Bronchial epithelial cell (primary cell): ENCODE measurements at places on chromosomes 11 and 22.

DNA sequence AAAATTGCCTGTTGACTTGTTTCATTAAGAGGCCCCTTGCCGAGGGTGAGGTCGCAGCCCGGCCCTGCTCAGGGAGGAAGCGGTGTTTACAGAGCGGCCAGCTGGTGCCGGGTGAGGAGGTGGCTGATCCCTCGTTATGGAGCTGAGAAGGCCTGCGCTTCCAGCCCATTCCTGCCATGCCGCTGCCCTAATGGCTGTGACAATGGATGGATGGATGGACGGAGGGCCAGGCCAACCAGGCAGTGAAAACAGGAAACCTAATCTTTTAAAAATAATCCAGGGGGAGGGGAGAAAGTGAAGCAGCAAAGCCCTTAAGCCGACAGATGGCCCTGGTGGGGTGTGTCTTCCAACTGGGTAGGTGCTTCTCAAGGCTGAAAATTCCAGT lies 38.5 kb downstream of the BCR start:
- DNase-seq: no peak

DNA sequence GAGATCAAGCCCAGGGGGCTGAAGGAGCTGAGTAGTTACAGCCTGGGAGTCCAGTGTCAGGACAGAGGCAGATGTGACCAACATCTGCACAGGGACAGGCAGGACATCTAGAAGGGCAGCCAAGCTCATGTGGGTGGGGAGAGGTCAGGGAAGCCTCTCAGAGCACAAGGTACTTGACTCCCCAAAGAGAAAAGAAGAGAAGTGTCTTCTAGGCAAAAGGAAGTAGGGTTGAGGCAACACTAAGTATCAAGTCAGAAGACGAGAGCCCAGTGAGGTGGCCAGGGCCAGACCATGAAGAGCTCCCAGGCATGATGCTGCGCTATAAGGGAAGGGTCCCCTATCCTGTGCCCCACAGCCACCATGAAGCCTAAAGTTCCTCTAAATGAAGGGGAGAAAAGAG lies 21.5 kb downstream of the RPL27A start:
- DNase-seq: no peak

DNA sequence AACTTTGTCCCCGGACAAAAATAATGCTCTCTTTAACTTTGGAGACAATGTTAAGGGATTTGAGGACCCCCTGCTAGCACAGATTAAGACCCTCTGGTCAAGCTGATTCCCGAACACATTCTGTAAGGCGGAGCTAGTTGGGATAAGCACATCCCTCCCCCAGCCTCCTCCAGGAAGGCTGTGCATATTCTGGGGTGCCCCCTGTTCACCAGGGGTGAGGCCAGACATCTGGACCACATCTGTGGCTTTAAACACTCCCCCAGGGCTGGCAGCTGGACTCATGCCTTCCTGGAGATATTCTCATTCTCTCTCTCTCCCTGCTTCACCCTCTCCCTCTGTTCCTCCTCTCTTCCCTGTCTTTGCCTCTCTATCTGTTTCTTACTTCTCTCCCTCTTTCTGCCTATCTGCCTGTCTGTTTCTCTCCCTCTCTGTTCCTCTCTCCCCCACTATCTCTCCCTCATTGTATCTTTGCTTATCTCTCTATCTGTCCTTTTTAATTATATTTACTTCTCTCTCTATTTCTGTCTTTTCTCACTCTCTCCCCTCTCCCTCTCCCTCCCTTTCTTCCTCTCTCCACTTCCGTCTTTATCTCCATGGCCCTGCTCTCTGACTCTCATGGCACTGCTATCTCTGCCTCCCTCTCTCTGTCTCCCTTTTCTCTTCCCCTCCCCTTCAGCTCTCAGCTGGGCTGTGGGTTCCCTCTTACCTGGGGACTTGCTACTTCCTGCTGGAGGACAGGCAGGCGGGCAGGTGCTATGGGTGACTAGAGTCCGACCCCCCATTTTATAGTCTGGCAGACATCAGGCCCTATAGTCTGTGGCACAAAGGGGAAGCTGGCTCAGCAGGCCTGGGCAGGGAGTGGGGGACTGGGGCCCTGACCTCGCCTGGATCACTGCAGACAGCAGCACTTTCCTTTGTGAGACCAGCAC lies at the start of gene CRYBB1:
TSS of gene CRYBB1 (minus strand) at position 757 of the 929 bp plus-strand sequence. CDS start 1,708 bp downstream, outside the sequence.
- DNase-seq: no peak

GRCh38 chr11:100680070-100680469 lies 7.0 kb upstream of the ARHGAP42 start:
- no peak for DNase-seq

GRCh38 chr11:120272303-120272702 lies 32.4 kb downstream of the POU2F3 start:
- peak; percentile 95 for DNase-seq

GRCh38 chr11:114132417-114132816 lies 72.9 kb downstream of the ZBTB16 start:
- DNase-seq: no peak

DNA sequence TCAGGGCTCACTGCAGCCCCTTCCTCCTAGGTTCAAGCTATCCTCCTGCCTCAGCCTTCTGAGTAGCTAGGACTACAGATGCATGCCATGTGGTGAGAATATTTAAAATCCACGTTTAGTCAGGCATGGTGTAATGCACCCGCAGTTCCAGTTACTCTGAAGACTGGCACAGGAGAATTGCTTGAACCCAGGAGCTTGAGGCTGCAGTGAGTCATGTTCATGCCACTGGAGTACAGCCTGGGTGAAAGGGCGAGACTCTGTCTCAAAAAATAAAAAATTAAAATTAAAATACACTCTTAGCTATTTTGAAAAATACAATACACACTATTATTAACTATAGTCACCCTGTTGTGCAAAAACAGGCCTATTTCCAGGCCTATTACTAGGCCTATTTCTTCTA lies 38.4 kb downstream of the NOX4 start:
- DNase-seq: no peak

DNA sequence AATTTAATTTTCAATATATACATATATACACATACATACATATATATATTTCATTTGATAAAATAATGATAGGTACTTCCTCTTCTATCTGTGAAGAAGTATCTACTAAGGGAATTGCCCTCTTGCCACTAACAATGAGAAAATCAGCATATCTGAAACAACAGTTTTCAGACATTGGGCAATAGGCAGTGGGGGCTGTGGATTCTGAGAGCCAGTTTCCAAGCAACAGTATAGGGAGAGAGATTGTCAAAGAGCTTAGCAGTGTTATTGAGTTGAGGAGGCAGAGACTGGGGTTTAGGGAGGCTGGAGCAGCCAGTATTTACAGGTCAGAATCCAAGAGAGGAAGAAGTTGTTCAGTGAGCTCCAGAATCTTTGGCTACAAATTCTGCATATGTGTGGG lies 119.3 kb downstream of the ARFGAP2 start:
- DNase-seq: no peak

- DNase-seq: no peak
Observed at GRCh38 chr22:43377896-43378704, 33.7 kb upstream of the MPPED1 start.

GRCh38 chr11:66607126-66607834 lies 9.2 kb upstream of the RBM14 start:
- DNase-seq: peak; percentile 28

DNA sequence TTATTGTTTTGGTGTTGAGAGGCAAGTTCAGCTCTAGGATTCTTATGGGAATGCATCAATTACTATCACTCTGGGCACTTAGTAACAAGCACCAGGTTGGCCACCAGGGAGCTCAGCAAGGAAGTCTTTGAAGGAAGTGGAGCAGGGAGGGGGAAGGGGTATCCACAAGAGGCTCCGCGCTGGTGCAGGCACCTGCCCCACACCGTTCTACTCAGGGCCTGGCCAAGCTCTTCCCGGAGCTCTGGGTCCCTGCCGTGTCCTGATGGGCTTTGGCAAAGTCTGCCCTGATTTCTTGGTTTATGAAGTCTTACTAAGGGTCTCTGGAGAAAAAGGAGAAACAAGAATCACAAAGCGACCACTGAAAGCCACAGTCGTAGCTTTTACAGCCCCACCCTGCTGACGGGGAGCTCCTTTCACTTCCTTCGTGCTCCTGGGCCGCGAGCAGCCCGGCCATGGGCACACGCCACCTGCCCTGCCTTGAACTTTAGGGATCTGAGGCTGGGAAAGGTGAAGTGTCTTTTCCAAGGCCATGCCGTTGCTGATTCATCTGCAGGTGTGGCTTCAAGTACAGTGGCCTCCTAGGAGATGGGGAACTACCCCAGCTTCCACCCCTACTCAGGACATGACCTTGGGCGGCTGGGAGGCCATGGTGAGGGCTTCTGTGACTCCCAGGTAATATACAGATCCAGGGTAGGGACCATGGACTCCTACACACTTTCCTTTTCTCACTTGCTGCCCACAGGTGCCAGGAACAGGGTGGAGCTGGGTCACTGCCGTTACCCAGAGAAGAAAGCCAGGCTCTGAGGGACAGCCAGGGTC lies 15.9 kb upstream of the LRRC32 start:
- DNase-seq: no peak

GRCh38 chr11:61265357-61265756 lies 24.4 kb downstream of the PGA5 start:
- no peak for DNase-seq

DNA sequence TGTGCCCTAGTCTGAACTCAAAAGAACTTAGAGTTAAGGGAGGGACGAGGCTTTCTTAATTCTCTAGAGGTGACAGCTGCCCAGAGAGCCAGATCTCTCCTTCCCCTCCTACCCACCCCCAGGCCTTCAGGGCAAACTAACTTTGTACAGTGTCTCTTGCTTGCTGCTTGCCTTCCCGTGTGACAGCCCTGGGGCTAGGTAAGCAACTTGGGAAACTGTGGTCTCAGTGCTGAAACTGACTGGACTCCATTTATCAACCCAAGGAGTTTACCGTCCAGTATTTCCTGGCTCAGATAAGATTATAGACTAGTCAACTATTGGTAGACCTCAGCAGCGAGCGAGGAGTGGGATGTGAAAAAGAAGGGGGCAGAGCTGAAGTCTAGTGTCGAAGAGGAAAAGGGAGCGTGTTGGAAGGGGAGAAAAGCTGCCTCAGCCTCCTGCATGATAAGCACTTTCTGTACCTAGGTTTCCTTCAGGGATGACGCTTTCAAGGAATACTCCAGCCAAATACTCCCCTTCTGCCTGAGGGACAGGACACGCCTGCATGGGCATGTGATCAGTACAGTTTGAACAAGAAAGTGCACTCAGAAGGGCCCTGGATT lies 43.3 kb upstream of the WEE1 start:
- DNase-seq: peak; percentile 52

GRCh38 chr11:116525961-116526495 lies 246.8 kb downstream of the BUD13 start:
- DNase-seq: no peak

DNA sequence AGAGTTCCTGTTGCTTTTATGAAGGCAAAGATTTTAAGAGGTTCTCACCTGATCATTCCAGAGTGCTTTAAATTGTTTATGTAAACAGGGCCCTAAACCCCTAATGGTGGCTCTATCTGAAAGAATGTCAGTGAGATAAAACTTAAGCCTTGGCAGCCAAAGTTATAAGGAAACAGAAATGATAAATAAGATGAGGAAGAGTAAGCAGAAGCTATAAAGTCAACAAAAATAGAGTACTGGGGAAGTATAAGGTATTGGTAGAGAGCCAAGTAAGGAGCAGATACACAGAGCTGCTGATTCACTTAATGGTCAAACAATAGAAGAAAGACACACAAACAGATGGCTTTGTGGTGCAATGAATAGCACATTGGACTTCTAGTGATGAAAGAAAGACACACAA lies 37.9 kb downstream of the TMPRSS5 start:
- peak; percentile 23 for DNase-seq

GRCh38 chr22:49770547-49771265 lies 57.0 kb downstream of the BRD1 start:
- no peak for DNase-seq

DNA sequence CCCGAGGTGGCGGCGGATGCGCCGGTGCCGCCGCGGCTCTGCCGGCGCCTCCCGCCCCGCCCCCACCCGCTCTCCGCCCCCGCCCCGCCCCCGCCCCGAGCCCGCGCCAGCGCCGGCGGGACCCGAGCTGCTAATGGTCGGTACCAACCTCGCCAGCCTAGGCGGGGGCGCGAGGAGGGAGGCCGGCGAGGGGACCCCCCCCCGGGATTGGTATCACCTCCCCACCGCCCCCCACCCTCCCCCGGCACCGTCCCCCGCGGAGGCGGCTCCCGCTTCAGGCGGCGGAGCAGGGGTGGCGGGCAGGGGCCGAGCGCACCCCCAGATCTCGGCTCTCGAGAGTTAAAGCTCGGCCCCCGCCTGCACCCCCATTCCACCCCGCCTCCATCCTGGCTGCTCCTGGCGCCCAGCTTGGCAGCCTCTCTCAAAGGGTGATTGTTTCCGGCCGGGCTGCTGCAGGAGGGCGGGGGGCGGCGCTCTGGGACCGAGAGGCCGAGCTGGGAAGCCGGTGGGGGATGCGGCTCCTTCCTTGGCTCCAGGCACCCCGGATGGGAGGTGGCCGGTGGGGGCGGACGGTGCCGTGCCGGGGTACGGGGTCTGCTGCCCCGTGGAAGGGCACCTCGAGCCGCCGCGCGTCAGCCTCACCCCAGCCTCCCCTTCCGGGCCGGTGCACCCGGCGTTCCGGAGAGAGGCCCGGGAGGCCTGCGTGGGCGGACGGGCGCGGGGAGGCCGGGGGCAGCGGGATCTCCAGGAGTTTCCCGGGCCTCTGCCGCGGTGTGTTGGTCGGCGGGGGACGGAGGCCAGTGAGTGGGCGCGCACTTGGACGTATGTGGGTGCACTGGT lies at the start of gene B3GAT1:
TSS of gene B3GAT1 (minus strand) at position 40 of the 840 bp plus-strand sequence. CDS start 24,583 bp downstream, outside the sequence.
- no peak for DNase-seq

- DNase-seq: no peak
Observed at GRCh38 chr22:34070051-34070450, 149.8 kb upstream of the LARGE1 start.
